ENCODE measurements at places on chromosomes 11 and 22.

DNA sequence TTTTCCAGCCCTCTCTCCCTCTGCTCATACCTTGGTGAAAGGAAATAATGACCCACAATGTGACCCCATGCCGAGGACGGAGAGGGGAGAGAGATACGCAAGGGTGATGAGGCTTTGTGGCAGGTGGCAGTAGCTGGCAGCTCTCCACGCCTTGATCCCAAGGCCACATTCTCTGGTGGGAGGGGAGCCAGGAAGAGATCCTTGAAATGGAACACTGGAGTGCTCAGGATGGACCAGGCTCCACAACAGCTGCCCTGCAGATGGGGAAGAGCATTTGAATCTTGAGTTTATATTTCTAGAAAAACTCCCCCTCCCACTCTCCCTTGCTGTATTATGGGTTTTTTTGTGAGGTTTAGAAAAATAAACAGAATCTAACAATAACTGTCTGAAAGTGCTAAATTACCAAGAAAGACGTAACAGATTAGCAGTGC, 61.6 kb upstream of the CDON start:
- DNase-seq: no peak

GRCh38 chr11:132072044-132072857, 701.8 kb downstream of the NTM start:
- DNase-seq: no peak

- no peak for DNase-seq
Observed at GRCh38 chr11:70067591-70068341, 10.4 kb upstream of the ANO1 start.

GRCh38 chr11:36622431-36623136, 24.5 kb upstream of the RAG2 start:
- DNase-seq: no peak

DNA sequence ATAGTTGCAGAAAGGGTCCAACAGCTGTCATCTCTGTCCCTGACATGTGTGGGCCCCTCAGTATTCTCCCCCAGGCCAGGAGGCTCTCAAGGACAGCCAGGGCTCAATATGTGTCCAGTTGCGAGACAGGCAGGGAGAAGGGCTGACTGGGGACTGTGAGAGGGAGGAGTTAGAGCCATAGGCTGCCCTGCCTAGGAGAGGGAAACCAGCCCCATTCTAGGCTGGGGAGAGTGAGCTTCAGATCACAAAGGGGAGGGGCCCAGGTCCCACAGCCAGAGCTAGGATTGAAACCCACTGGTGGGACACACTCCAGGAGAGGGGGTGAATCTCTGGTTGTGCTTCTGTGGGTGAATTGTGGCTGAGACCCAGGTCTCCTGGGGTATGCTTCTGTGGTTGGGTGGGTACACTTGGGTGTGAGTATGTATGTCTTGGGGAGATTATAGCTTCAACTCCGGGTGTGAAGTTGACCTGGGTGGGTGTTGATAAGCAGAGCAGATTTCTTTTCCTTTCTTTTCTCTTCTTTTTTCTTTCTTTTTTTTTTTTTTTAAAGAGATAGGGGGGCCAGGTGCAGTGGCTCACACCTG, 2.1 kb upstream of the CARNS1 start:
- DNase-seq: no peak

DNA sequence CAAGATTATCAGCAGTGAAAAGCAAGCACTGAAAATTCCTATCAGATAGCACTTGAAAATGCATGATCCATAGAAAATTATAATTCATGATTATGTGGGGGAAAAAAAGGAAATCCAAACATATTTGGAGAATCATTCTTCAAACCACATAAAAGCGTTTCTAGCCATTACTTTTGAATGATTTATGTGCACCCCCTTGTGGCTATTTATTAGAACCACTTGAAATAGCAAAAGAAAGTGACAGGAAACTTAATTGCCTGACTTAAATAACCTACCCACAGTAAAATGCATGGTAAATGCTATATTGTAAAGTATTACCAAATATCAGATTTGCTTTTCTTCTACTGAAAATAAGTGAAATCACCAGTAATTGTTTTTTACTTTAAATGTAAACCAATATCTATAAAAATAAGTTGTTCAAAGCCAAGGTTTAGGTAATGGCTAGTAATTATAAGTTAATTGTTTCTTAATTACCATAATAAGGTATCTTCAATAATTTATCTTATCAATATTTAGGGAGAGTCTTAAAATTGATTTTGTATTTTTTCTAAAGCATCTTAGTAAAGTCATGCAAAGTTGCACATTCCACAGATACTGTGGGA, 168.5 kb downstream of the ARHGAP42 start:
- DNase-seq: no peak

- DNase-seq: no peak
Observed at GRCh38 chr22:27930331-27931060, 11.4 kb upstream of the PITPNB start.

DNA sequence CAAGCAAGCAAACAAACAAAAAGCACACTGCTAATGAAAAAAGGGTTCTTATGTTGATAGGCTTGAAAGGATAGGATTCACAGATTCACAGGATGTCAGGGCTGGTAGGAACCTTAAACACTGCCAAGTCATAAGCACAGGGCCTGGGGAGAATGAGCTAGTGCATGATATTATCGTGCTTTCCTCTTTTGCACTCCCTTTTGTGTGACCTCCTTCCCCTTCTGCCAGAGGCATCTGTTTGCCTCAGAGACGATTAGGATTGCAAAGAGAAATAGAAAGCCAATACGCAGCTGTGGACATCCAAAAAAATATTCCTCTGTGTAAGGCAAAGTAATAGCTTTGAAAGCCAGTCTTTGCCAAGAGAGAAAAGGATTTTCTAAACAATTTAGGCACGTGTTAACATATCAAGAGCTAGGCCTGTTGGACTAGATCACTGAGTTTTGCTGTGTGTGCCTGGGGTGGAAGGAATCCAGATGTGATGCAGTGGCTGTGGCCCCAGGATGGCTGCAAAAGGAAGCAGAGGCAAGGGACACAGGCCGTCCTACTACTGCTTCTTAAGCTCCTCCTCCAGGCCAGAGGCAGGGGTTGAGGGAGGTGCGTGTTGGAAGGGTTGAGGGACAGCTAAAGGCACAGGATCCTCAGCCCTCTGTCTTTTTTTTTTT, 30.6 kb downstream of the MCHR1 start:
- DNase-seq: no peak

GRCh38 chr11:3786781-3787428, 10.4 kb downstream of the NUP98 start:
- no peak for DNase-seq

DNA sequence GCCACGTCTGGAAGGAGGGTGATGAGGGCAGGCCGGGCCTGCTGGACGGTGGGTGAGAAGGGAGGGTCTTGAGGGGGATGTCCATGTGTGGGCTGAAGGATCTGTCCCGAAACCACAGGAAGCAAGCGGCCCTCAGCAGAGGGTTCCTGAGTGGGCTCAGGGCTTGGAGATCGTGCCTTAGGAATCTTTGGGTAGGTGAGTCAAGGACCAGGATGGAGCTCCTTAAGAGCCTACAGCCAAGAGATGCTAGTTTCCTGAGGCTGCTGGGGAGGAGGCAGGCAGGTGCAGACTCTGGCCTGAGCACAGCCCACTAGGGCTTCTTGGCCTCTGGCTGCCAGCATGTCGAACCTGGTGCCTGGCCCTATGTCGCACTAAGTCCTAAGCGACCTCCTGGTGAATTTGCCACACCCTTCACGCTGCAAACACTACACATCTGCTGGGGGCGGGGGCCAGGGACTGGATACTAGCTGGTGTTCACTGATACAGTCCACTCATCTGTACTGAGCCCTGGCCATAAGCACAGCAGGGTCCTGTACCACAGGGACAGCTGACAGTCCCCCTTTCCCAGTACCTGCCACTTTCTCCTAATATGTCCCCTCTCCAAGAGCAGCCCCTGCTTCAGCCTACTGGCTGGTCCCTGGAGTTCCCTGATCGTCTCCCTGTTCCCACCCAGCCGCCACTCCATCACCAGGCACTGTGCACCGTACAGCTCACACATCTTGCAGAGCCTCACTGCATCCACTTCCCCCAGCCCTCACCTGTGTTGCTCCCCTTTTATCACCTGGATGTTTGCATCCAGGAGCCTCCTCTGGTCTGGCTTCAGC, 19.5 kb downstream of the GNAZ start:
- no peak for DNase-seq

GRCh38 chr11:111329306-111330204, 31.2 kb downstream of the POU2AF3 start:
- no peak for DNase-seq

- DNase-seq: no peak
Observed at GRCh38 chr11:131246663-131247062, 123.8 kb upstream of the NTM start.

Data from activated CD4-positive, CD25-positive, alpha-beta regulatory T cell (primary cell).